ENCODE measurements at places on chromosomes 5 and 9. TPM values are rescaled to one million over a fixed set of nuclear protein-coding genes. Genes with fewer than 3 reads are reported as not detected.

The TPPP gene
- 0.66 TPM for total RNA-seq

The CSF1R gene
- 7.5 TPM for total RNA-seq

The IQGAP2 gene
- total RNA-seq, result 114 TPM

The RBM18 gene
- total RNA-seq, result 15.8 TPM

The PTCD2 gene
- 12.1 TPM for total RNA-seq

- DNase-seq, result no peak
Observed at GRCh38 chr9:30349526-30350513, 2034.6 kb upstream of the ACO1 start.

GRCh38 chr9:94905606-94906005 is 179.1 kb downstream of the AOPEP start:
- no peak for DNase-seq

GRCh38 chr9:14616188-14616982 is 76.8 kb downstream of the ZDHHC21 start:
- peak; percentile 10 for DNase-seq

DNA sequence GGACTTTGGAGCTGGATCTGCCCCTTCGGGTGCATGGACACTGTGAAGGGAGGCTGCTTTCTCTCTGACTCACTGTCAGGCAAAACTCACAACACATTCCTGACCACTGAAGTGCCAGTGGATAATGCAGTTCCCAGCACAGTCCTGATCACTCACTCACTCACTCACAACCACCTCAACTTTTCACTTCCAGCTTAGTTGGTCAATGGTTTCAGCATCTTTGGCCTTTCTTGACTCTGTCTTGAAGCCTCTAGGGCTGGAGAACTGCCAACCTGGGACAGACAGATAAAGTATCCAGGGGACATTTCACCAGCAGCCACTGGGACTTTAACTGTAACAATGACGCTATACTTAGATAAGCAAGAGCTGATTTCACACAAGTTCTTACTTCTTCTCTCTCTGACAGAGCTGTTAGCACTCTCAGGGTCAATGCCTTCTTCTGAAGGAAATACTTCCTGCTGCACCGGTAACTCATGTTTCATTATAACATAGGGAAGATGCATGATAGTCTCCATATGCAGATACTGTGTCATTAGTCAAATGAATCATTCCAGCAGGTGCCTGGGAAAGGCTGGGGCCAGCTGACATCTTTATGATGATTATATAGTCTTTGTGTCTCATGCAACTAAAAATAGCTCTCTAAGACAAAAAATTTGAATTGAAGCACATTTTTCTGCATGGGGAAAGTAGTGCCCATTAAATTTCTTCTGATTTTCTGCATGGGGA is 499.0 kb downstream of the SEMA5A start:
- DNase-seq, result no peak

DNA sequence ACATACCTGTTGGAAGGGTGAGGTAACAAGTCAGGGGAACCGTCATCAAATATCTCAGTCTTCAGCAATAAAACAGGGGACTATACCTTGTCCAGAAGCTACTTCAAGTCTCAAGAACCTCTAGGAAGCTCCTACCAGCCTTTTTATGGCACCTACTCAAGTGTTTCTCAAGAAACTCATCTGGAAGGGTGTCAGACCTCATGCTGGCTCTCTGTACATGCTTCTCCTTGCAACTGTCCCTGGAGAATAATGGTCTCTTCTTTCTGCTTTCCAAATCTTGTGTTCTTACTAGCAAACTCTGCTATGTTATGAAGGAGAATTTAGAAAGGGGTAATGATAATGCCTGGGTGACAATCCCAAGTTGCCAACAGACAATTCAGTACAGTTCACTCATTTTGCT is 8.3 kb upstream of the PTAR1 start:
- DNase-seq, result no peak

GRCh38 chr9:108099854-108100253 is 610.3 kb upstream of the KLF4 start:
- DNase-seq, result no peak

DNA sequence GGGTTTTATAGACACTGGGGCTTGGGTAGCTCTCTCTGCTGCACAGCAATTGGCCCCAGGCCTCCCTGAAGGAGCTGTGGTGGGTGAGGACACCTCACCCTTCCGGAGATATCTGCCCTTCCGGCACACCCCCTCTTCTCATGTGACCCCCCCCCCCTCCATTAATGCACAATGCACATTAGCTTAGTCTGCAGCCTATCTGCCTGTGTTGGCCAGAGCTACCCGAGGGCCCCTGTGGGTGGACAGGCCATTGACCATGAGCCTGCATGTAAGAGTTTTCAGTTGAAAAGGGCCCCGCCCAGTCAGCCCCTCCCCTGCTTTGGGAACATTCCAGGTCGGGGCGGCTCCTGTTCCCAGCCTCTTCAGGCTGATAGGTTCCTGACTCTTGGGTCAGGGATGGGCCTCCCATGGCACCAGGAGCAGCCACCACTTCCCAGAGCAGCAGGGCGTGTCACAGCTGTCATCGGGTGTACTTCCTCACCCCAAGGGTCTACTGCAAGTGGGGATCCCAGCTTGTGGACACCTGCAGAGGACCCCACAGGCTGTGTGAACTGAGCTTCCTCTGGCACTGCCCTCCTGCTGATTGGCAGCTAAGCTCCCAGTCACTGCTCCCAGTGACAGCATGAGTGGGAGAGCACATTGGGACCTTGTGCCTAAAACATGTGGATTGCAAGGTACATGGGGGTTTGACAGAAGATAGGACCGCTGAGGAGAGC is 17.8 kb downstream of the PHF2 start:
- no peak for DNase-seq

DNA sequence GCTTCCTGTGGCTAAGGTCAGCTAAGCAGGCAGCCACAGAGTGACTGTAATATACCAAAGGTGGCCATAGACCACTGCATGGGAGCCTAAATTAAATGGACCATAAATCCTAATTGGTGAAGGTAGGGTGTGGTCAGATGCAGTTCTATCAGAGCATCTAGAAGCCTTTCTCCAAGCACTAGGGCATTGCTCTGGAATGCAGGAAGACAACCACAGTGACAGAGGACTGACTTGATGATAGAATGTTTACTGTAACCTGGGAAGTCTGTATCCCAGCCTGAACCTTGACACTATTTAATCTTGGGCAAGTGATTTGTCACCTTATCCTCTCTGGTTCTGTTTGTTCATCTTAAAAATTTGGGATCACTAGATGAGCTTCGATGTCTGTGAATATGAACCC is 2.3 kb downstream of the FBXO38 start:
- DNase-seq, result no peak

DNA sequence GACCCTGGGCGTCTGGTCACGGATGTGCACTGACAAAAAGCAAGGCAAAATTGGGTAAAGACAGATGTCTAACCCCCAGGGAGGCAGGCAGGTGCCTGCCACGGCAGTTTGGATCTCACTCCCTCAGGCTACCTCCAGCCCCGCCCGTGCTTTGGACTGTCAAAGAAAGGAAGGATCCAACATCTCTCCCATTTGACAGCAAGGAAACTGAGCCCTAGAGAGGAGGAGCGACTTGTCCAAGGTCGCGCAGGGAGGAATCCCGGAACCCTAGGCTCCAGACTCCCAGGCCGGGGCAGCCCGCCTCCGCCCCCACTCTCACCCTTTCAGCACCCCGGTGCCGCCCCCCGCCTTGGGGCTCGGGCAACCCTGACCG is 376 bp downstream of the GOLGA1 start:
- DNase-seq, result no peak

DNA sequence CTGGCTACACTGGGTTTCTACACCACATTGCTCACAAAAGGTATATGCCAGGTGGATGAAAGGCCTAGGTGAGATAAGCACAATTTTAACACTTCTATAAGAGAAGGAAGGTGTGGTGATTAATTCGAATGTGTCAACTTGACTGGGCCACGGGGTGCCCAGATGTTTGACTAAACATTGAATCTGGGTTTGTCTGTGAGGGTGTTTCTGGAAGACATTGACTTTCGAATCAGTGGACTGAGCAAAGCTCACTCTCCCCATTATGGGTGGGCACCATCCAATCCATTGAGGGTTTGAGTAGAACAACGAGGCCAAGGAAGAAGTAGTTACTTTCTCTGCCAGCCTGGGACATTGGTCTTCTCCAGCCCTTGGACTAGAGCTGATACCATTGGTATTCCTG is 78.2 kb upstream of the COL5A1 start:
- DNase-seq, result no peak

GRCh38 chr9:136978073-136978864 is 965 bp downstream of the PTGDS start:
- peak; percentile 56 for DNase-seq

- DNase-seq, result no peak
Observed at GRCh38 chr9:38022995-38023394, 46.0 kb downstream of the SHB start.

GRCh38 chr5:54589786-54590185 is 72.2 kb downstream of the SNX18 start:
- DNase-seq, result no peak

- no peak for DNase-seq
Observed at GRCh38 chr5:5351288-5351979, 71.0 kb upstream of the ICE1 start.

DNA sequence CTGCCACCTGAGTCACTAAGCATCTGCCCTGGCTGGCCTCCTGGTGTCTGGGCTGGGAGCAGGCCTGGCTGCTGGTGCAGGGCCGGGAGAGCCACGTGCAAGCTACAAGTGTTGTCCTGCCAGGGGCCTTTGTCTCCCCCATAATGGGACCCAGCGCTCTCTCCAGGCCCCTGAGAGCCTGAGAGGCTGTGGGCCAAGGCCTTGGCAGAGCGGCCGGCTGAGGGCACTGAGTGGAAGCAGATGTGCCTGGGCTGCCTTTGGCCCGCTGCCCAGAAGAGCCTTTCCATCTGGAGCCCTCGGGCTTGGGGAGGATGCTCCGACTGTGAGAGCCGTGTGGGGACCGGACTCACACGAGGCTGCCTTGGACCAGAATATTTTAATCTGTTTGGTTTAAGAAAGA is 185.5 kb downstream of the RGS3 start:
- no peak for DNase-seq
